GM06990 (cell line): ENCODE measurements at places on chromosomes 7 and 10.

GRCh38 chr10:126729314-126729870 is 58.9 kb upstream of the C10orf90 start:
- no peak for DNase-seq

DNA sequence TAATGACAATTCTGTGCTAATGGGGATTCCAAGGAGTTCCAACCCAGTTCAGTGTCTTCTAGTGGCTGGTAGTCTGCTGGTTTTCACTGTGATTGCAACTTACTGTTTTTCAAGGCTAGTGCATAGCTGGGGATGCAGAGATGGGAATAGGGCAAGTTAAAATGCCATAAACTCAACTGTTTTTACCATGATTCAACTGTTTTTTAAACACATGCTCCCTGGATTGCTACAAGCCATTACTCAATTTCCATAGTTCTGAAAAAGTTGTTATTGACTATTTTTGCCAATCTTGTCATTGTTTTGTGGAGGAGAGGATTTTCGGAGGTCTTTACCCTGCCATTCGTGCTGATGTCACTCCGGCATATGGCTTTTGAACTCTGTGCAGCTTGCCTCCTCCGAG is 245.3 kb downstream of the SUGCT start:
- no peak for DNase-seq

GRCh38 chr10:119209035-119209735 is 1.8 kb downstream of the GRK5 start:
- DNase-seq: peak; percentile 25

GRCh38 chr7:128154504-128154903 is 86.6 kb upstream of the LEP start:
- no peak for DNase-seq

- no peak for DNase-seq
These were observed 88.0 kb downstream of the FGFR2 start for GRCh38 chr10:121510201-121510771.

DNA sequence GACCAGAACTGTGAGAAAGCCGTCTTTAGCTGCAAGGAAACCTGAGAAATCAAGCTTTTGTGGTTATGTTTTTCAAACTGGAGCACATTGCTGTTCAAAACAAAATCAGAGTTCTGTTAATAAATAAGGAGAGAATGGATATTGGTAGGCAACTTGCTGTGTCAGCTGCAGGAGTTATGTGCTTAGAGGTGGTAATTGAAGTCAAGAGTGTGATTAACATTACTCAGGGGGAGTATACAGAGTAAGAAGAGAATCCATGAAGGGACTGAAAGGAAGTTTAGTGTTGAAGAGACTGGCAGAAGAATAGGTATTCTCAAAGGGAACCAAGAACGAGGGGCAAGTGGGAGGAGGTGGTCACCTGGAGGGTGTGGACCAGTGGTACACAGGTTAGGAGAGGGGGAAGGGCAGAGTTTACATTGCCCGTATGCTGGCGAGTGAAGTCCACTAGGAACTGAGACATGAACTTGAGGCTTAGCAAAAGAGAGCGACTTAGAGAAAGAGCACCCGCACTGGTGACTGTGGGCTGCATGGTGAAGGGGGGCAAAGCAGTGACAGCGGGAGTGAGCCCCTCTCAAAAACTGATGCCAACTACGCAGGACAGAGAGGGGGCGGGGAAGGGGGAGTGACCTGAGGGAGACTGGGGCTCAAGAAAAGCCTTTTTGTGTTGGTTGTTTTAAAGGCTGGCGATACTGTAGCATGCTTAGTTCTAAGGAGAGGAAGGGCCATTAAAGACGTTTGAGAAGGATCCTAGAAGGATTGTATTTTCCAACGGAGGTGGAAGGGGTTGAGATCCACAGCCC is 80.0 kb downstream of the SDK1 start:
- no peak for DNase-seq

DNA sequence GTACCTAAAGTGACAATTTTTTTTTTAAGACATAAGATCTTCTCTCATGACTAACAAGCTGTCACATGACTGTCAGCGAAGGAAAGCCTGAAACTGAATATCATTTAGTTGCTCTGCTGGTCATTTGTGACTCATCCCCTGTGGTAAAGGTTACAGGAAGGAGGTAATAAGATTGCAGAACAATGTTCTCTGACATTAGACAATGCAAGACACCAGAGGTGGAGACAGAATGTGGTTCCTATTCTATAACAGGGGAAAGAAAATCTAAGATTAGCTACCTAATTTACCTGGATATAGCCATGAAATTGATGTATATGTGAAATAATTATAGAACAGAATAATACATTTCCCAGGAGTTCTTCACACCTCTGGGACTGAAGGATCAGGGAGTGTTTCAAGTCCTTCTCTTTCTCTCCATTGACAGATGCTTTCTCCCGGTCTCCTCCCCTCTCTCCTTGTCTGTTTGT is 47.7 kb downstream of the LRGUK start:
- peak; percentile 8 for DNase-seq

DNA sequence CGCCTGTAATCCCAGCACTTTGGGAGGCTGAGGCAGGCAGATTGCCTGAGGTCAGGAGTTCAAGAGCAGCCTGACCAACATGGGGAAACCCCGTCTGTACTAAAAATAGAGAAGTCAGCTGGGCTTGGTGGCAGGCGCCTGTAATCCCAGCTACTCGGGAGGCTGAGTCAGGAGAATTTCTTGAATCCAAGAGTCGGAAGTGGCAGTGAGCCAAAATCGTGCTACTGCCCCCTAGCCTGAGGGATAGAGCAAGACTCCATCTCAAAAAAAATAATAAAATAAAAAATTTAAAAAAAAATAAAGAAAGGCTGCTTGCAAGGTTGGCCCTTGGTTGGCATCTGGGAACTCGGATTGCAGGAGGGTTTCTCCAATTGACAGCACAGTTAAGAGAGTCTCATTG is 221.6 kb downstream of the DGKI start:
- DNase-seq: no peak

DNA sequence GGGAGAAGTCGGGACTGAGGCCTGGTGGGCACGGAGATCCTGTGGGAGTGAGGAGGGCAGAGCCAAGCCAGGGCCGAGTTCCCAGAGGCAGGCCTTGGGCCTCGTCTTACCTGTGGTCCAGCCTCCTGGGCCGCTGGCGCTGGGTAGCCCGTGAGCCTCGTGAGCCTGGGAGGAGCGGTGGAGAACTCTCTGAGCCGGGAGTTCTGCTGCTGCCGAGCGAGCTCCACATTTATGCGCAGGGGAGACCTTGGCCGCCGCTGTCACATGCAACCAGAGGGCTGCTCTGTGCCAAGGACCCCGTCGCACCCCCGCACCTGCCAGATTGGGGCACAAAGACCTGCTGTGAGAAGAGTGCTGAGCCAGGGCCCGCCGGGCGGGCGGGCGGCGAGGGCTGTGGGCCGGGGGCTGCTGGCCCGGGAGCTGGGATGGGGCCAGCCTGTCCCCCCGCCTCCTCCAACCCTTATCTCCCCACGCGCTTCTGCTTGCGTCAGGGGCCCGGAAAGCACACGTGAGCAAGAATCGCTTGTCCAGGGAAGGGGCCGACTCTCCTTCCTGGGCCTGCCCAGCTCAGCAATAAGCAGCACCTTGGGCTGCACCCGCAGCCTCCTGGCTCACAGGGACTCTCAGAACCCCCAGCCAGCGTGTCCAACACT is 10.2 kb downstream of the VENTX start:
- DNase-seq: no peak

GRCh38 chr7:110507369-110507768 is 583.6 kb upstream of the LRRN3 start:
- no peak for DNase-seq

- no peak for DNase-seq
These were observed 13.1 kb downstream of the RBP3 start for GRCh38 chr10:47361293-47361692.

DNA sequence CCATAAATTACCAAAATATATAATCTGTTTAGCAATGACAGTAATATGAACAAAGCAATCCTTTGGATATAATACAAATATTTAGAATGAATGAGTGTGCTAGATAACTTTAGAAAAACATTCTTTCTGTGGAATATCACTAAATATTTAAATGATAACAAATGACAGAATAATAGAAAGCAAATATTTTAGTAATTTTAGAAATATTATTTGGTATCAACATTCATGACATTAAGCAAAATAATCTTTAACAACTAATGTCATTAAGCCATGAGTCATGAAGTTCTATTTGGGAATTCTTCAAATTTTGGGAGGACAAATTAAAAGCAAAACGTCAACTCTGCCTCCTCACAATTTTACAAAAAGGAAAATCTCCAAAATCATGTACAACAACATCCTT is 844.8 kb upstream of the LRRN3 start:
- no peak for DNase-seq
